Naive thymus-derived CD8-positive, alpha-beta T cell (primary cell): ENCODE measurements at places on chromosomes 5 and 9. TPM values are rescaled to one million over a fixed set of nuclear protein-coding genes. Genes with fewer than 3 reads are reported as not detected.

PHF2 gene
- polyA plus RNA-seq: 1.3 TPM

SPATA31C1 gene
- polyA plus RNA-seq: not detected

CDC25C gene
- not detected for polyA plus RNA-seq

SH3RF2 gene
- polyA plus RNA-seq: not detected

ACTBL2 gene
- not detected for polyA plus RNA-seq

PCDHA5 gene
- not detected for polyA plus RNA-seq

SMIM33 gene
- 0.30 TPM for polyA plus RNA-seq

GRCh38 chr5:178637356-178638074 is 10.7 kb upstream of the CLK4 start:
- no peak for DNase-seq

GRCh38 chr9:76366275-76366674 is 28.0 kb downstream of the RFK start:
- DNase-seq: no peak

DNA sequence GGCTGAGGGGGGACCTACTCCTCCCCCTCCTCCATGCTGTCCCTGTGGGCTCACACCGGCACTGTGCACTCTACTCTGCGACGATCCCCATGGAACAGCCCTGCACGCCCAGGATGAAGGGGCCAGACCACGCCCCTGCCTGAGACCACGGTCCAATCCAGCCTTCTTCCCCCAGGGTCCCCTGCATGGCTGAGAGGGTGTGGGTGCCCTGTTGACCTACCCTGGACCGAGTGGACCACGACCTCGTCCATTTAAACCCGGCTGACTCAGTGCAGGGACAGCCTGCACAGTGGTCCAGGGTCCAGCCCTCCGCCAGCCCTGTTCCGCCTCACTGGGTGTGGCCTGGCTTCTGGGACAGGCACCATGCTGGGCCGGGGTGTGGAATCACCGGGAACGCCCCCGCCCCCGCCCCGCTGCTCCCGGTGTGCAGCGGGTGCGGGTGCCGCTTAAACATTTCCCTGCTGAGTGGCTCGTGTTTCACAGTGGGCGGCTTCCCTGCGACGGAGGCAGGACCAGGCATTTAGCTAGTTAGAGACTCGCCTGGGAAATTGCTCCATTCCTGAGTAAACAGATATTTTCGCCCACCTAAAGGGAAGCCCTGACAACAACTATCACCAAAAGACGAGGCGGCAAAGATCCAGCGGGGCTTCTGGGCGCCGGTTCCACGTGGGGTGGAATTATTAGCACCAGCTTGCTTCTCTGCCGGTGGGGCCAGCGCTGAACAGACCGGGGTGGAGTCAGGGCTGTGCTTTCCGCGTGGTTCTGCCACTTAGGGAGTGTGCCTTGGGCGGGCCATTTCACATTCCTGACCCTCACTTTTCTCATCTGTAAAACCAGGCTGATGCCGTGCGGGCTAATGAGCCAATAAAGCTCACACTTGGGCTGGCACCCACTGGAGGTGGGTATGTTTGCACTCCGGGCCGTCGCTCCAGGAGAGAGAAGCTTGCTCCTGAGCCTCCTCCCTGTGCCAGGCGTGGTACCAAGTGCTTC is 22.6 kb downstream of the DBH start:
- DNase-seq: no peak

DNA sequence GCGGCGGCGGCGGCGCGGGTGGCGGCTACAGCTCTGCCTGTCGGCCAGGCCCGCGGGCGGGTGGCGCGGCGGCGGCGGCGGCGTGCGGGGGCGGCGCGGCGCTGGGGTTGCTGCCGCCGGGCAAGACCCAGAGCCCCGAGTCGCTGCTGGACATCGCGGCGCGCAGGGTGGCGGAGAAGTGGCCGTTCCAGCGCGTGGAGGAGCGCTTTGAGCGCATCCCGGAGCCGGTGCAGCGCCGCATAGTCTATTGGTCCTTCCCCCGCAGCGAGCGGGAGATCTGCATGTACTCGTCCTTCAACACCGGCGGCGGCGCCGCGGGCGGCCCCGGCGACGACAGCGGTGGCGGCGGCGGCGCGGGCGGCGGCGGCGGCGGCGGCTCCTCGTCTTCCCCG is 296 bp downstream of the ZSWIM6 start:
- no peak for DNase-seq

DNA sequence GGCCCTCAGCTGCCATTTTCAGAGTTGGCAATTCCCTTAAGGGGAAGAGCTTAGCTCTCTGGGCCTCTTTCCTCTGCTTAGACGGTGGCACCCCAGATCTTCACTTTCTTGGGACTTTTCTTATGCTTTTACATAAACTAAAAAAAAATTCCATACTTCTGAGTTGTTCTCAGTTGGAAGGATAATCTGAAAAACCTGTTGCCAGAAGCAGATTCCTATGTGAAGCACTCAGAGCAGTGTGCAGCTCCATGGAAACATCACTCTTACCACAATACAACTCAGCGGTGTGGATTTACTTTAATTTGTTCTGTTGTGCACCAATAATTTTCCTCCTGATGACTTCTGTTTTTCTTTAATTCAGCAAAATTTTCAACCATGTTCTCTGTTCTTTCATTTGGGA is 44.1 kb upstream of the MROH2B start:
- DNase-seq: no peak

GRCh38 chr5:159089675-159090074 is 10.0 kb downstream of the EBF1 start:
- DNase-seq: no peak

DNA sequence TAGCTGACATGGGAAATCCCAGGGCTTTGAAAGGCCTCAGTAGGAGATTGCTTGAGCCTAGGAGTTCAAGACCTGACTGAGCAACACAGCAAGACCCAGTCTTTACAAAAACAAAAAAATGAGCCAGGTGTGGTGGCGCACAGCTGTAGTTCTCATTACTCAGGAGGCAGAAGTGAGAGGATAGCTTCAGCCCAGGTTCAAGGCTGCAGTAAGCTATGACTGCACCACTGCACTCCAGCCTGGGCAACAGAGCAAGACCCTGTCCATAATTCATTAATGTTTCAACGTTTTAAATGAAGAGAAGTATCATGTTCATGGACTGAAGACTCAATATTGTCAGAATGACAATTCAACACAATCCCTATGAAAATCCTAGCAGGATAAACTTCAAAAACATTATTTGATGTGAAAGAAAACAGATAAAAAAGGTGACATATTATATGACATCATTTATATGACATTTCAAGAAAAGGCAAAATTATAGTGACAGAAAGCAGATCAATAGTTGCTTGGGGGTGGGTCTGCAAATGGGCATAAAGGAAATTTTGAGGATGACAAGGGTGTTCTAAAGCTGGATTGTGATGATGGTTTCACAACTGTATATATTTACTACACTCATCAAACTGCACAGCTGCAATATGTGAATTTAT is 3.7 kb downstream of the KIF3A start:
- no peak for DNase-seq

GRCh38 chr5:9474219-9475002 is 71.5 kb downstream of the SEMA5A start:
- DNase-seq: no peak

- no peak for DNase-seq
Observed at GRCh38 chr5:122723606-122724352, 51.1 kb upstream of the SNX2 start.

DNA sequence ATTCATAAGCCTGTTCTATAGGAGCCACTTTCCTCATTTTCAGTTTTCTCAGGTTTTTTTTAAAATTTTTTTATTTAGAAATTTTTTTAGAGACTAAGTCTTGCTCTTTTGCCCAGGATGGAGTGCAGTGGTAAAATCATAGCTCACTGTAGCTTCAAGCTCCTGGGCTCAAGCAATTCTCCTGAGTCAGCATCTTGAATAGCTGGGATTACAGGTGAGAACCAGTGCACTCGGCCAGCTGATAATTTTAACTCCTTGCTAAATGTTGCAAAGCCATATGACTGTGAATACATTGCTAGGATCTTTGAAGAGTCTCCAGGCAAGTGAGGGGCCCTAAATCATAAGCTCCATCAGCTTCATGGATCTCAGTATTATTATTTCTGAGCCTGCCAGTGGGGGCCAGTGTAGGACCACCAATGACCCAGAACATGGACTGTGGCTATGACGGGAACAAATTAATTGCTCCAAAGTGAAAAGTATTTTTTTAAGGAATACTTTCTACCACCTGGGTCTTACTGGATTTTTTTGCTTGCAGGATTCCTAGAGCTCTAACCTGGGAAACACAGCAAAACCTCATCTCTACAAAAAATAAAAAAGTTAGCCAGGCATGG is 5.7 kb upstream of the GAPVD1 start:
- DNase-seq: no peak

GRCh38 chr5:116455061-116455460 is 119.6 kb downstream of the SEMA6A start:
- no peak for DNase-seq

DNA sequence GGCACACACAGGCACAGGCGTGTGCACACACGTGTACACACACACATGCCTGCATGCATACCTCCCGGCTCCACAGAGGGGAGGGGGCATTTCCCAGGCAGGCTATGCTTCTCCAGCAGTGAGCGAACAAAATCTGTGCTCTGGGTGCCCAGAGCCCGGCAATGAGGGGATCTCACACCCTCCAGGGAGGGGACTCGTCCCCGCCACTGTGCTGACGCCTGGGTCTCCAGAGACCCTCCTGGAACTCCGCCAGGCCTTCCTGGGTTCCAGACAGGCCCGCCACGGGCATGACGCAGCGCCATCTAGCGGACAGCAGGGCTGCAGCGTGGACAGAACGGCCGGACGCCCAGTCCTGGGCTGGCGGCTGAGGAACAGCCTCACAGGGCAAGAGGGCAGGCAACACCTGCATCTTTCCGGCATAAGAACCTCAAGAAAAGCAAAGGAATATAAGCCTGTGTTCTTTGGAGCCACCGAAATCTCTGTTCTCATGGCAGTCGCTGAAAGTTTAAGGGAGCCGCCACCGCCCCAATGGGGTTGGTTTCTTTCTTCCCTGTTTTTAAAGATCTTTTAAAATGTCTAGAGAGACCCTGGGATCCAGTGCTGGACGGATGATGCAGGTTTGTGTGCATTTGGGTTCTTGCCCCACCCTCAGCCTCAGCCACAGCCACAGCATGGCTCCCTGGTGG is 135.6 kb upstream of the PPP1R26 start:
- DNase-seq: peak; percentile 20

DNA sequence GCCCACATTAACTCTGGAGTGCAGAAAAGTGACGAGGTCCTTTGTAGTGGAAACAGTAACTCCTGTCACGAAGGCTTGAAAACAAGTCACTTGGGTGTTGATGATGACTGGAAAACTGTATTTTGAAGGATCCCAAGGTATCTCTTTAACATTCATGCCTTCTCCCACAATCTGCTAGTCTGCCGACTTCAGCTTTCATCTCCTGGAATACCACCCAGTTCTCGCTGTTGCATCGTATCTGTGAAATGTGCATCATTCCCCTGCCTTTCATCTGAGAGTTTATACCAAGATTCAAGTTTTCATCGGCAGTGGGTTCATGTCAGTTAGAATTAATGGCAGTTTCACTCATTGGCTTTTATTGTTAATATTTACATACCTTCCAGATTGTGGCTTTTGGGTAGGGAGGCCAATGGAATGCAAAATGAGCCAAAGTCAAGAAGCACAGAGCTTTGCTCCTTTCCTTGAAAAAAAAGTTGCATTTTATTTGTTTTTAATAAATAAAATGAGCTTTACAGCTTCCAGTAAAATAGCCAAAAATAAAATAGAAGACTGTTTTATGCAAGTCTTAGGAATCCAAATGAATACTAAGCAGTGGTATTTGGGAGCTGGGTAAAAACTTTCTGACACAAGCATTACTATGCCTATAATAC is 575.2 kb upstream of the WWC1 start:
- DNase-seq: no peak

- DNase-seq: no peak
Observed at GRCh38 chr9:132846109-132846917, 31.8 kb downstream of the AK8 start.

DNA sequence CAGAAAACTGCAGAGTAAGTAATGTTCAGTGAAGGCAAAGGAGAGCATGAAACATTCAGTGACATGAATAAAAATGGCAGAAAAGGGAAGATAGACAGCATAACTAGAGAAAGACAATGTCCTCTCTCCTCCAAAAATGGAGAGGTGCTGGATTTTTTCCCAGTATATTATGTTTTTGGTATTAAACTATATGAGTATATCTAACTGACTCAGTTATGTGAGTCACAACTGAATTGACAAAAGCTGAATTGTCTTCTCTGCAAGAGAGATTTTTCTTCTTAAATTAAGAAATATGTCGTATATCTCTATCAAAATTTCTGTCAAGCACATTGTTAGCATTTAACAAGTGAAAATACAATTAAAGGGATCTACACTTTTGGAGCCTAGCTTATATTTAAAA is 375.1 kb downstream of the CHSY3 start:
- DNase-seq: no peak
